ENCODE measurements at places on chromosomes 4 and X. TPM values are rescaled to one million over a fixed set of nuclear protein-coding genes. Genes with fewer than 3 reads are reported as not detected.

- H3K27ac ChIP-seq = no peak overlapping the region
- no peaks in the 10 kb centered on the region for H3K36me3 ChIP-seq
- no peaks in the 10 kb centered on the region for H3K27me3 ChIP-seq
- peaks cover 46% of the 10 kb centered on the region for H3K4me1 ChIP-seq
- H3K4me3 ChIP-seq = no peak overlapping the region
- no peak for DNase-seq
These were observed 46.2 kb downstream of the GPC4 start for GRCh38 chrX:133369065-133369464.

- no peak for DNase-seq
- no peak overlapping the region for H3K4me3 ChIP-seq
- peaks cover 59% of the 10 kb centered on the region for H3K36me3 ChIP-seq
- H3K27me3 ChIP-seq = no peaks in the 10 kb centered on the region
These were observed 18.5 kb downstream of the PAPSS1 start for GRCh38 chr4:107701565-107701964.

DNA sequence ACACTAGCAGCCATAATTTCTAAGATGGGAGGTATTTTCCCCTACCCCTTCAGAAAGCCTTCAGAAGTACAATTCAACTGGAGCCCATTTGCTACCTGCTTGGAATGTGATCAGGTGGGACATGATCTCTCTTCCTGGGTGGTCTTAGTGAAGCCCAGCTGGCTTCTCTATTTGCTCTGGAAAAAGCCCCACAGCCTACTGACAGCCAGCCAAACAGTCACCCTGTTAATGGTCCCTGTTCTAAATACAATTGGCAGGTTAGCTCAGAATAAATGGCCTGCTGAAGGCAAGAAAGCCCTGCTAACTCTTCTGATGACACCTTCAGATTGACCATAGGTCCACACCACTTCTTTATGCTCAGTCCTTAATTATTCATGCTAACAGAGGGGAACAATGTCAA lies 39.9 kb downstream of the HS6ST2 start:
- no peaks in the 10 kb centered on the region for H3K36me3 ChIP-seq
- H3K4me1 ChIP-seq = peaks cover 4% of the 10 kb centered on the region
- H3K27ac ChIP-seq = no peak overlapping the region
- no peak for DNase-seq
- H3K4me3 ChIP-seq = no peak overlapping the region
- H3K27me3 ChIP-seq = no peaks in the 10 kb centered on the region

DNA sequence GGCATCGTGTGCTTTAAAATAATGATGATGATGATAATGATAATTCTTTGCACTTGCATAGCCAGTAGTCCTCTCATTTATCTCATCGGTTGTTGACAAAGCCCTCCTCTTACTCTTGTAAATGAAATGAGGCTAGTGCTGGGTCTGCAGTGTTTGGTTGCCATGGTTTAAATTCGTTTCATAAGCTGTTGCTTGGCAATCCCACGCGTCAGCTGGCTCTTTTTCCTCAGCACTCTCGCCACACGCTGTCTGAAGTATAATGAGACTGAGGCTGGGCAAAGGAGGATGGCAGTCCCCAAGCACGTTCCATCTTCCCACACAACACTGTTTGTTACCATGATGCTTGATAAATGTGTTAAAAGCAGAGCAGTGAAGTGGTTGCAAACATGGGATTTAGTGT lies 15.5 kb downstream of the PAGE4 start:
- H3K36me3 ChIP-seq = no peaks in the 10 kb centered on the region
- no peaks in the 10 kb centered on the region for H3K4me1 ChIP-seq
- no peak overlapping the region for H3K4me3 ChIP-seq
- peaks cover under 1% of the 10 kb centered on the region for H3K27me3 ChIP-seq
- H3K27ac ChIP-seq = no peak overlapping the region
- no peak for DNase-seq

DNA sequence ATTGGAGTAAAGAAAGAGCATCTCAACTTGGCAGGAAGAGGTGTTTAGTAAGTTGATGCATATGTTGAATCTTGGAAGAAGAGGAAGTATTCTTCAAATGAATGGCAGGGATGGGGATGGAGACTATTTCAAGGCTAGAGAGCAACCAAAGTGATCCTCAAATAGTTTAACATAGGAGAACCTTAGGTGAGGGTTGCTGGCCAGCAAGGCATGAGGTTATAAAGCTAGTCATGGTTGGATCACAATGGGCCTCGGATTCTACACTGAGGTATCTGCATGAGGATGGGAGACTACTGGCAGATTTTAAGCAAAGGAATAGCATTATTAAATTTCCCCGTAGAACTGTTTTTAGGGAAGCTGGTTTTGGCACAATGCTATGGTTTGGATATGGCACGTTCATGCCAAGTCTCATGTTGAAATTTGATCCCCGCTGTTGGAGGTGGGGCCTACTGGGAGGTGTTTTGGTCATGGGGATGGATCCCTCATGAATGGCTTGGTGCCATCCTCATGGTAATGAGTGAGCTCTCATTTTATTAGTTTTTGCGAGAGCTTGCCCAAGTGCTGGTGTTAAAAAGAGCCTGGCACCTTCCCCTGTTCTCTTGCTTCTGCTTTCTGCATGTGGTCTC lies 41.9 kb upstream of the ETNPPL start:
- no peak overlapping the region for H3K27ac ChIP-seq
- no peak for DNase-seq
- H3K36me3 ChIP-seq = no peaks in the 10 kb centered on the region
- no peaks in the 10 kb centered on the region for H3K4me1 ChIP-seq
- H3K4me3 ChIP-seq = no peak overlapping the region
- H3K27me3 ChIP-seq = no peaks in the 10 kb centered on the region

KLHL4 gene
- total RNA-seq = 0.38 TPM
